ENCODE measurements at places on chromosomes 11 and 22.
A peak's percentile ranks its signal among the peaks of the same experiment; 100 is the strongest.

DNA sequence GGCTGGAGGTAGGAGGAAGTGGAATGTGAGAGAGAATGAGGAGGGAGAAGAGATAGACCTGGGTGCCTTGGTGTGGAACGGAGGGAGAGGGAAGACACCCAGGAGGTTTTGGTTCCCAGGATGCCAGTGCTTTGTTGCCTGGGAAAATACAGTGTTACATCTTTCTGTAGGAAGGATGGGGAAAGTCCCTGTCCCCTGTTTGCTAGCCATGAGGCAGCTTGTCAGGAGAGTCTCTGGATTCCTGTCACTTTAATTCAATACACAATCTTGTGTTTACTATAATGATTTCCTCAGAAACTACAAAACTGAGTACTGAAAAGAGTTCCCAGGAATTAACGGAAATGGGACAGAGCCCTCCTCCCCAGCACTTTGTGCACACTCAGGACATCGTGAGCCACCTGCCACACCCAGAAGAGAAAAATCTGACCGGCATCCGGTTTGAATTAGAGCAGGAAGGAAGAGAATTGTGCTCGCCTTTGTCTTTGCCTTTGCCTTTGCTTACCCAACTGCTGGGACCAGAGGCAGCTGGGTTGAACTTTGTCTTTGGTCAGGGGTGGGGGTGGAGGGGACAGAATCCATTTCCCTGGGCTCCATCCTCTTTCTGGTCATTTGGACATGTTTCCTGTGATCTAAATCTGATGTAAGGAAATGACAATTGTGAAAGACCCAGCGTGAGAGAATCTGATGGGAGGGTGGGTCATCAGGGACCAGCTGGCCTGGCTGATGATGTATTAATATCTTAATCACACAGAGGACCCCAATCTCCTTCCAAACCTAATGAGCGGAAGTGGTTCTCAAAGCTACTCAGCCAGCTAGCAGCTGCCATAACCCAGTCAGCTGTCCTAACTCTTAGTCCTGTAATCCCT lies 1.3 kb upstream of the LIMK2 start:
- peak; percentile 69 for DNase-seq

DNA sequence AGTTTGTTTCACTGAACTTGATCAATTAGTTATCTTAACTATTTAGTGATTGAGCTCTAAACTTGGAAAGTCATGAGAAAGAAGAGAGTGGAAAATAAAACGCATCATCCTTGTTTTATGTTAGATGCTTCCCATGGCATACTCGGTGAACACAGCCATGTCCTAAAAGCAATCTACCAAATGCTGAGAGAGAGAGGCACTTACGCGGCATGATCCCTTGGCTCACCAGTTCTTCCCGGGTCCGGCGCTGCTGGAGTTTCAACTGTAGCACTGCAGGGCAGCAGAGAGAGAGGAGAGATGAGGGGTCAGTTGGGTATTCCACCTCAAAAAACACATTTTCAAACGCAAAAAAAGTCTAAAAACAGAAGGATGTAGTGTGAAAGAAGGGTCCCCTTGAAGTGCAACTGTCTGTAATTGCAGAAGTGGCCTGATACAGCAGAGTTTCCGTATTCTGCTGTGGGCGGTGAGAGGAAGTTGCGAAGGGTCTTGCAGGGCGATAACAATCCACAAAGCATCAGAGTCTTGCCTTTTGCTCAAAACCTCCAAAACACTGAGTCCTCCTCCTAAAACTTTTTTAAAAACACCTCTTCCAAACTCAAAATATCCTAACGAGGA lies 92.7 kb downstream of the SGSM3 start:
- DNase-seq = no peak

DNA sequence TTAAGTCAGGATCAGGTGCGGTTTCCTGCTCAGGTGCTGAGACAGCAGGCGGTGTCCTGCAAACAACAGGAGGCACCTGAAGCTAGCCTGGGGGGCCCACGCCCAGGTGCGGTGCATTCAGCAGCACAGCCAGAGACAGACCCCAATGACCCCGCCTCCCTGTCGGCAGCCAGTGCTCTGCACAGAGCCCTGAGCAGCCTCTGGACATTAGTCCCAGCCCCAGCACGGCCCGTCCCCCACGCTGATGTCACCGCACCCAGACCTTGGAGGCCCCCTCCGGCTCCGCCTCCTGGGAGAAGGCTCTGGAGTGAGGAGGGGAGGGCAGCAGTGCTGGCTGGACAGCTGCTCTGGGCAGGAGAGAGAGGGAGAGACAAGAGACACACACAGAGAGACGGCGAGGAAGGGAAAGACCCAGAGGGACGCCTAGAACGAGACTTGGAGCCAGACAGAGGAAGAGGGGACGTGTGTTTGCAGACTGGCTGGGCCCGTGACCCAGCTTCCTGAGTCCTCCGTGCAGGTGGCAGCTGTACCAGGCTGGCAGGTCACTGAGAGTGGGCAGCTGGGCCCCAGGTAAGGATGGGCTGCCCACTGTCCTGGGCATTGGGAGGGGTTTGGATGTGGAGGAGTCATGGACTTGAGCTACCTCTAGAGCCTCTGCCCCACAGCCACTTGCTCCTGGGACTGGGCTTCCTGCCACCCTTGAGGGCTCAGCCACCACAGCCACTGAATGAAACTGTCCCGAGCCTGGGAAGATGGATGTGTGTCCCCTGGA lies at the start of gene MYO7A:
Gene MYO7A (plus strand): TSS at position 327 of the 772 bp plus-strand sequence. CDS start 2,389 bp downstream, outside the sequence.
- no peak for DNase-seq

- DNase-seq = no peak
These were observed 13.5 kb downstream of the PIK3IP1 start for GRCh38 chr22:31278626-31279326.

- no peak for DNase-seq
These were observed 1.1 kb downstream of the FCHSD2 start for GRCh38 chr11:73141031-73141308.

DNA sequence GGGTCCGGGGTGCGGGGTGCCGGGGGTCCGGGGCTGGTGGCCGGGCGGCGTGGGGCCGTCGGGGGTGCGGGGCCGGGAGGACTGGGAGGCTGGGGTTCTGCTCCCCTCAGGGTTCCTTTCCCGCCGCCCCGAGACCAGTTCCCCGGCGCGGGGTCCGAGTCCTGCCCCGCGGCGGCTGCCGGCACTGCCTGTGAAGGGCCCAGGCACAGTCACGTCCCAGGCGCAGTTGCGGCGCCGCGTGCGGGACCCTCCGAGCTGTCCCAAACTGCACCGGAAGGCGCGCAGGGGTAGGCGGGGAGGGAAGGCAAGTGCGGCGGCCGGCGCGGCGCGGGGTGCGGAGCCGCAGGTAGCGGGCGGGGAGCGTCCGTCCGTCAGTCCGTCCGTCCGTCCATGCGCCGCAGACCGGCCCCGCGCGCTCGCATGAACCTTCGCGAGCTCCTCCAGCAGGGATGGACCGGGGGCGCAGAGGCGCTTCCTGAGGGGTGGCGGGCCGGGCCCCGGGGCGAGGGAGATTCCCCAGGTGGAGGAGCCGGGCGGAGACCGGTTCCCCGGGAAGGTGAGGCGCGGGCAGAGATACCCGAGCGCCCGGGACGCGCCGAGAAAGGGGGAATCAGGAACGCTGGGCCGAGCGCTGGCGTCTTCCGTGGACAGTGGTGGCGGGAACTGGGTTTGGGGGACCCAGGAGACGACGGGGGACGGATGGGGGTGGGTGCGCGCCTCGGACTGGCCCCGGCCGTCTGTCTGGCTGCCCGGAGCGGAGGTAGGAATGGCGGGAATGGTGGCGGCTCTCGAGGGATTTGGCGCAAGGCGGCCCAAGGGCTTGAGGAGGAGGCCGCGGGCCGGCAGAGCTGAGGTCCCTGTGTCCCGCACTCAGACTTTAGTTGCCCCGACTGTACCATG lies 3.1 kb upstream of the ADORA2A start:
- DNase-seq = no peak

- DNase-seq = no peak
These were observed 16.1 kb downstream of the OR5M3 start for GRCh38 chr11:56457076-56457475.

- no peak for DNase-seq
These were observed 5.8 kb upstream of the NECTIN1 start for GRCh38 chr11:119734788-119735187.

DNA sequence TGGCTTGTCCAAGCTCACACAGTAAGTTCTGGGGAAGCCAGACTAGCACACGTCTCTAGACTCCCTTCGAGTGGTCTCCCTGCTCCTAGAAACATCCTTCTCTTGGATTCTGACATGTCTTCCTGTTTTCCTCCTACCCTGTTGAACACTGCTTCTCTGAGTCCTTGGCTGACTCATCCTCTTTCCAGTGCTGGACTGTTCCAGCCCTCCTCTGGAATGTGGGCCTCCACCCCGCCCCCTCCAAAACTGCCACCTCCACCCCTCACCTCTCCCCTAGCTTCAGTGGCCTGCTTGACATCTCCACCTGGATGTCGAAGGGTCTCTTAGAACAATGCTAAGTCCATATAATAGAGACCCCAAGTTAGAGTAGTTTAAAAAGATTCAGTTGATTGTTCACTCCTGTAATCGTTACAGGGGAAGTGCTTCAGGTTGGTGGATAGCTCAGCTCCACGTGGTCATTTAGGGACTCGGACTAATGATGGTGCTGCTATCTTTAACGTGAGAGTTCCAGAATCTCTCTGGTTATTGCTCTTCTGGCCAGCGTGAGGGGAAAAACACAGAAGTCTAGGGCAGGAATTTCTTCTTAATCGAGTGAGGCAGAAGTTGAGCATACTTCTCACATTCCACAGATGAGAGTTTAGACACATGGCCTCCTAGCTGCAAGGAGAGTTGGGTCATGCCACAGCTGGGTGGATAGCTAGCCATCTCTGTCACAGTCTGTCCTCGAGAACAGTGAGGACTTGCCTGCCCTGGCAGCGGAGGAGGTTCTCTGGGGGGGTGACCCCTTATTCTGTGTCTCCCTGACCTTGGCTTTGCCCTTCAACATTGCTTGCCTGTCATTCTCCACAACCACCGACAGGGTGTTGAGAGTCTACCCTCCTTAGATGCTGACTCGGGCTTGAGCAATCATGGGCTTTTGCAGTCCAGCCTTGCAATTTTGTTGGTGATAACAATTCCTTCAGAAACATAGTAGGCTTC lies 4.7 kb upstream of the C11orf96 start:
- DNase-seq = peak; percentile 81

- DNase-seq = no peak
These were observed 593.6 kb downstream of the NELL1 start for GRCh38 chr11:21262992-21263391.

GRCh38 chr11:103091064-103091800 lies 728 bp downstream of the DCUN1D5 start:
- DNase-seq = no peak

DNA sequence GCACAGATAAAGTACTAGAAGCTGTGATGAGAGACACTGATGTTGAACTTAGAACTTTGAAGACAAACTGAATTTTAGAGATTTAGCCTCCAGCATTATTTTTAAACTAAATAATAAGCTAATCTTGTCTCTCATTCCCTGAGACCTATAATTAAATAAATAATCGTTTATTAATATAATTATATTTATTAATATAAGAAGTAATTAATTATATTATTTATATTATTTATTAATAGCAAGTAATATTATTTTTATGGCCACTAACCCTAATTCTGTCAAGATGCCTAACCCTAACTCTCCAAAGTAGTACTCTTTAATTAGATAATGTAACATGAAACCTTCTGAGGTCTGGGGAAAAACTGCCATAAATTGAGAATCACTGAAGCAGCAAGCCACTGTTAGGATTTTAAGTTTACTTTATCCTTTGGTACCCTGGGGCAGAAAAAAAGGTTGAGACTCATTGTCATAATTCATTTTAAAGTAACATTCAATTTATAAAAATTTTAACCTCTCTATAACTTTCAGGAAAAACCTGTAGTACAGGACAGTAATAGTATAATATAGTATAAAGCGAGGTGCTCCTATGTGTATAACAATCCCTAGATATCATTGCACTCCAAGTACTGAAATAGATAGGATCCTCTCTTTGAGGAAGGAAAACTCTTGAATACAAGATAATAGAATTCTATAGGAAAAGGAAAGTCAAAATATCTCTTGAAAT lies 85.4 kb downstream of the TTC28 start:
- no peak for DNase-seq

- DNase-seq = no peak
These were observed 4.6 kb upstream of the MIF start for GRCh38 chr22:23889620-23890019.
